ENCODE measurements at places on chromosomes 5 and 9. TPM values are rescaled to one million over a fixed set of nuclear protein-coding genes. Genes with fewer than 3 reads are reported as not detected.

- H3K36me3 ChIP-seq: no peaks in the 10 kb centered on the region
- no peaks in the 10 kb centered on the region for H3K27me3 ChIP-seq
- H3K27ac ChIP-seq: no peak overlapping the region
- no peak for DNase-seq
- H3K4me1 ChIP-seq: no peaks in the 10 kb centered on the region
- no peak overlapping the region for H3K4me3 ChIP-seq
Measured at GRCh38 chr5:146409054-146409671, 38.0 kb upstream of the TCERG1 start.

- H3K27me3 ChIP-seq: no peaks in the 10 kb centered on the region
- peaks cover 11% of the 10 kb centered on the region for H3K4me1 ChIP-seq
- H3K36me3 ChIP-seq: peaks cover 4% of the 10 kb centered on the region
- no peak overlapping the region for H3K27ac ChIP-seq
Measured at GRCh38 chr5:14407746-14408175, 173.8 kb upstream of the OTULINL start.

GRCh38 chr9:81312346-81312745 is 377.0 kb downstream of the TLE1 start:
- no peak for DNase-seq
- H3K27ac ChIP-seq: no peak overlapping the region
- H3K4me1 ChIP-seq: no peaks in the 10 kb centered on the region
- no peak overlapping the region for H3K4me3 ChIP-seq
- H3K36me3 ChIP-seq: no peaks in the 10 kb centered on the region

- peaks cover 14% of the 10 kb centered on the region for H3K4me1 ChIP-seq
- H3K27ac ChIP-seq: no peak overlapping the region
- no peak overlapping the region for H3K4me3 ChIP-seq
- DNase-seq: no peak
- peaks cover 2% of the 10 kb centered on the region for H3K36me3 ChIP-seq
- no peaks in the 10 kb centered on the region for H3K27me3 ChIP-seq
Measured at GRCh38 chr5:179137643-179138567, 77.7 kb downstream of the ZNF354C start.

- H3K4me1 ChIP-seq: no peaks in the 10 kb centered on the region
- H3K4me3 ChIP-seq: no peak overlapping the region
- H3K36me3 ChIP-seq: no peaks in the 10 kb centered on the region
- no peak for DNase-seq
- no peaks in the 10 kb centered on the region for H3K27me3 ChIP-seq
- H3K27ac ChIP-seq: no peak overlapping the region
Measured at GRCh38 chr9:3675946-3676345, 150.1 kb upstream of the RFX3 start.

GRCh38 chr5:158814521-158814920 is 285.2 kb downstream of the EBF1 start:
- no peaks in the 10 kb centered on the region for H3K27me3 ChIP-seq
- DNase-seq: no peak
- H3K4me1 ChIP-seq: peaks cover 29% of the 10 kb centered on the region
- no peak overlapping the region for H3K4me3 ChIP-seq

GRCh38 chr9:136046554-136046920 is 48.6 kb downstream of the NACC2 start:
- no peak for DNase-seq
- H3K27me3 ChIP-seq: no peaks in the 10 kb centered on the region
- H3K27ac ChIP-seq: no peak overlapping the region
- no peaks in the 10 kb centered on the region for H3K36me3 ChIP-seq
- no peak overlapping the region for H3K4me3 ChIP-seq
- no peaks in the 10 kb centered on the region for H3K4me1 ChIP-seq

ADAMTSL1 gene
- not detected for total RNA-seq

CAMK4 gene
- total RNA-seq: 68.0 TPM

FAM163B gene
- not detected for total RNA-seq
